ENCODE measurements at places on chromosomes 2 and 18.

GRCh38 chr2:235944591-235944990, 223.6 kb downstream of the GBX2 start:
- DNase-seq = no peak

DNA sequence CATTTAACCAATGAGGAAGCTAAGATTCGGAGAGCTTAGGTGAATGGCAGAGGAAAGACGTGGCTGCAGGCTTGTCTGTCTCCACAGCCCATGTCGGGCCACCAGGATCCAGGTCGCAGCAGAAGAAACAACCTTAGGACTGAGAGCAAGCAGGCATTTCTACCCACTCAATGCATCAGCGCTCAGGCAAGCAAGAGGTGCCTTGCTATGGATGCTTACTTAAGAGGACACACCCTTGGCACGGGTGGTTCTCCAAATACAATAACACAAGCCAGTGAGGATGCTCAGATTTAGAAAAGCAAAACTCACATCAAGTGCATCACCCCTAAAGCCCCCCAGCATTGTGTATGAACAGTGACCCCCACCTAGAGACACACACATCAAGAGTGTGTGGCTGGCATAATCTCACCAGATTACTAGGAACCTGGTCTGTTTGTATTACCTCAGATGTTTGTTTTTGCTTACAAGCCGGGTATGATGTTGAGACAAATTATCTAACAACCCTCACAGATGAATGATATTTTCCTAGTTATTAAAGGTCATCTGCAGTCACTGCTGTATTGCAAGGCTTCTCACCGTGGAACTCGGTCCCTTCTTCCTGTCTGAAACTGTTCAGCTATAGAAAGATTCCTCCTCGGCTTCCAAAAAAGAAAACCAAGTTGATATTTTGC, 34.2 kb upstream of the NPAS2 start:
- no peak for DNase-seq

GRCh38 chr2:135974036-135974435, 11.4 kb downstream of the DARS1 start:
- DNase-seq = no peak

GRCh38 chr2:21043744-21044532, at the start of gene APOB:
APOB (minus strand) TSS chr2:21044073; CDS start chr2:21043945, 128 bp downstream.
- no peak for DNase-seq

- peak; percentile 81 for DNase-seq
These were observed 873 bp upstream of the SH3RF3 start for GRCh38 chr2:109128048-109128615.

DNA sequence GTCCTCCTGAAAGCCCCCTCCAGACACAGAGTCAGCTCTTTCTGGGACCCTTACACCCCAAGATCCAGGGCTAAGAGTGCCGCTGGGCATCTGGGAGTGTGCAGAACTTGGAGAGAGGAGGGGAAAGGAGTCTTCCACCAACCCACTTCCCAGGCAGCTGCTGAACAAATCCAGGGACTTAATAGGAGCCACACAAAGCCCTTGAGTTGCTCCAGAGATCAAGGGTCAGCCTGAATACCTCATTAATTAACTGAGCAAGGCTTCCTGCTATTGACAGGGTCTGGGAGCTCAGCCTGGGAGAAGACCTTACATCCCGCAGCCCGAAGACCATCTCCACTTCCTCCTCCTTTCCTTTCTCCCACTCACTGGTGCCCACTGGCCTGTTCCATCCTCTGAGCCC, 108.3 kb downstream of the CELF4 start:
- no peak for DNase-seq

GRCh38 chr18:50410894-50411293, 36.0 kb downstream of the SKA1 start:
- DNase-seq = no peak

DNA sequence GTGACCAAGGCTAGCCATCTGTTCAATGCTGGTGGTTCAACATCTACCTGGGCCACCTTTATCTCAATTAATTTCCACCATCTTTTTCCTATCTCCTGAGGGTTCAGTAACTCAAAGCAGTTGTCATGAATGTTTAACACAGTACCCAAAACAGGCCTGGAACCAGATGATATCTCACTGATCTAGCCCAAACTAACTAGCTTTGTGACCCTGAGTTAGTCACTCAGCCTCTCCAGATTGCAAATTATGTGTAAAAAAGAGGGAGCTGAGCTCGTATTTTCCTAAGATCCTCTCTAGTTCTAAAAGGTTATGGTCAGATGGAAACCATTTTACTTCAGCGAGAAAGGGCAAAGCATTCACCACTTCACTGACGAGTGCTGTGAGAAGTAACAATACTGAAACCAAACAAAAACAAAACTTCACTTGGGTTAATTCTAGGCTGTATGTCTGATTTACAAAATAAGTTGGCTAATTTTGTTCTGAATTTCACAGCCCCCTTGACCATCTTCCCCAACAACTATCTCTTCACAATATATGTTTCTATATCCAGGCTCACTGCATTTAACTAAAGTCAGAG, 14.8 kb downstream of the SPRED2 start:
- no peak for DNase-seq

GRCh38 chr18:57727952-57728807, 74.9 kb downstream of the ATP8B1 start:
- DNase-seq = no peak

DNA sequence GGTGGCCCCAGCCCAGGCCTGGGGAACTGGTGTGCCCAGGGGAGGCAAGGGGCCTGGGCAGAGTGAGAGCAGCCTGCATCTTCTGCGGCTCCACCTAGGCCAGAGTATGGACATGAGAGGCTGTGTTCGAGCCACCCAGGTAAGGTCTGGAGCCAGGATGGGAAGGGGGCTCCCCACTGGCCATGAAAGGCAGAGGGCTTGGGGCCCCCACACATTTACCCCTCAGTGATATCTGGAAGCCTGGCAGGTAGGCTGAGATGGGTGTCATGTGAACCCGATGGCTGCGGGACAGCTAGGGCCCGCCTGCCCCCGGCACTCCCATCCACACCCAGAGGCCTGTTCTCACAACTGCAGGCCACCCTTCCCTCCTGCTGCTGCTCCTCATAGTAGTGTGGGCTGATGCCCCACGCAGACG, 13.2 kb downstream of the ADRA2B start:
- DNase-seq = no peak

DNA sequence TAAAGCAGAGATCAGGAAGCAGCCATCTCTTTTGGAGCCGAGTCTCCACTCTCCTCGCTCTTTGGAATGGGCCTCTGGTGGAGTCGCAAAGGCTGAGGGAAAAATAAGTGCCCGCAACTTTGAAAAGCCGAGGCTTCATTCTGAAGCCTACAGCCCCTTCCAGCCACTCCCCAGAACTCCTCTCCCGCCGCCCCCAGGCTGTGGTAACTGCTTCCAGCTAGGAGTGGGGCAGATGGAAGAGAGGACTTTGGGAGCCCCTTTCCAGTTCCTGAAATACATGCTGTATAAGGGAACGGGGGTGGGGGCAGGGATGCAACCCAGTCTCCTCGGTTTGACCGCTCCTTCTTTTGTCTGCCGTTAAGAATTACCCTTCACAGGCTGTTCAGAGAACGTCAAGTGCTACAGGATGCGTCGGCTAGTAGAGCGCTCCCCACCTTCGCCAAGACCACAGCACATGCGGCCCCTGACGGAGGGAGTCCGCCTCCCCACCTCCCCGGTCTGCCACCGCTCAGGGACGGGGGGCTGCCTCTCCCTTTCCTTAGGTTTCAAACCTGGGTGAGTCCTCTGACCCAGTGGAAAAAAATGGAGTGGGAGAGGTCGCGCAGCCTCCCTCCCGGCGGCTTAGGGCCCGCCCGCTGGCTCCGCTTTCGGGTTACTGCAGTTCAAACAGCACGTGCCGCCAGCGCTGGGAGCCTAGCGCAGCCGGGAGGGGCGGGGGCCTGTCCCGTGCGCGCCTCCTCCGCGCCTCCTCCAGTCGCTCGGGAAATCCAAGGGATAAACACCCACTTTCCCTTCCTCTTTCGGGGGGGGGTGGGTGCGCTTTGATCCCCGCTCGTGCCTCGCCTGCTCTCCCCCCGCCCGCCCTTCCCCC, 4.9 kb downstream of the CYP26B1 start:
- no peak for DNase-seq

DNA sequence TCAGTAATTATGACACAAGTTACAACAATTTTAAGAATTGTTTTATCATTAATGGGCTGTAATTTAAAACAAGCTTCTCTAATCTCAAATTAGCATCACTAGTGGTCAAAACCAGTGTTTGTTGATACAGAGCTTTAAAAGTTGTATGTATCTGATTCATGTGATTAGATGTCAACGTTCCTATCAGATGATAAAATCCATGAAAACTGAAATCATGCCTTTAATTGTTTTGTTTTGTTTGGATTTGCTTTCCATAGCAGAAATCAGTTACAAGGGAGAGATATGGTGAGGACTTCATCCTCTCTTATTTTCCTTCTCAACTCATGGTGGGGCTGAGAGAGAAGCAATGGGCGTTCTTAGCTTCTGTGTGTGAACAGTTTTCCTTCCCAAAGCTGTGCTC, 469.6 kb downstream of the PID1 start:
- no peak for DNase-seq

GRCh38 chr2:18745431-18746272, 156.3 kb upstream of the NT5C1B start:
- no peak for DNase-seq

DNA sequence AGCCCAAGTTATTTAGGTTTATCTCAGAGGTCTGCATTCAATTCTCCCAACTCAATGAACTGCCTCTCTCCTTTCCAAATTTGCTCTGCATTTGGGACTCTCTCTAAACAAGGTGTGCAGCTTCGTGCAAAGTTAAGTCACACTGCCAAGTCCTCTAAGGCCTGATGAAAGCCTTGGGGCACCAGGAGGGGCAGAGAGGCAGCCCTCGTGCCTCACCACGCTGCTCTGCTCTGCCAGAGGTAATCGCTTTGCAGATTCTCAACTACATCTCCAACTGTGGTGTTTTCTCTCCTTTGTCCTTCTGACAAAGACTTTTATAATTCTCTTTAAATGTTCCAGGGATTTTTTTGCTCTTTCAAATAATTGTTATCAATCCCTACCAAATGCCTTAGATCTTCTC, 283.0 kb downstream of the MEIS1 start:
- DNase-seq = no peak

DNA sequence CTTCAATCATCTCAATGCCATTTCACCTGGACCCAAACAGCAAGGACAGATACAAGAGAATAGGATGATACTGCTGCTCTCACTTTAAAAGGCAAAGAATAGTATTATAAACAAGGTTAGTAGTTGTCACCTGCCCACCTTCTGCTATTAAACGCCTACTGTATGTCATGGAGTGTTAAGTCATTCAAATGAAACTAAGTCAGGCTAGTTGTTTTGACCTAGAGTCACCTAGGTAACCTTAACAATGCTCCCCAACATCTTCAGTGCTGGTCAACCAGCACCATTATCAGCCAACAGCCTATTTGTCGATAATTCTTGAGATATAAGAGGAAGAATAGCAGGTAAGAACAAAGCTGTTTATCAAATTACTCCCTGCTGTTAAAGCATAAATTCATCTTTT, 39.2 kb downstream of the TRIP12 start:
- DNase-seq = no peak

GRCh38 chr2:85371045-85371444, 16.5 kb downstream of the ELMOD3 start:
- no peak for DNase-seq

DNA sequence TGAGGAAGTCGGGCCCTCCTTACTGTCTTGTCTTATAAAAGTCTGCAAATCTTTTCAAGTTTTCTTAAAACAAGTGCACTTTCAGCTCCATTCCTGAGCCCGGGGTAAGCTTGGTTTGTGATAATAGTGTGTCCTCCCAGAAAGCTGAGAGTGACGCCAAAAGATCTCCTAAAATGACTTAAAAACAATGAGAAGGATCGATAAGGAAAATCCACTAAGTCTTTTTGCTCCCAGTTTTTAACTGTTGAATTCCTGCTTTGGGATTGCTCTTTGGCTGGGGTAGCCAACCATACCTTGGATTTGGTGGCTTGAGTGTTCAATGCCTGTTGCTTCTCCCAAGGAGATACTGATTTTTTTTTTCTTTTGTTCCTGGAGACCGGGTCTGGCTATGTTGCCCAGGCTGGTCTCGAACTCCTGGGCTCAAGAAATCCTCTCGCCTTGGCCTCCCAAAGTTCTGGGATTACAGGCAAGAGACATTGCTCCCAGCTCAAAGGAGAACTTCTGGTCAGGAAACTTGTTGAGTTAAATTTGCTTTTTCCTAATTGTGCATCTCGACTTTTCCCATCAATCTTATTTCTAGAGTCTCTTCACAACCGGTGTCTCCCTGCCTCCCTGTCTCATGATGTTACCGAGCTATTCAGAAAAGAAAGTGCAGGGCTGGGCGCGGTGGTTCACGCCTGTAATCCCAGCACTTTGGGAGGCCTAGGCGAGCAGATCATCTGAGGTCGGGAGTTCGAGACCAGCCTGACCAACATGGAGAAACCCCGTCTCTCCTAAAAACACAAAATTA, 3.0 kb downstream of the TGIF1 start:
- no peak for DNase-seq

- no peak for DNase-seq
These were observed 111.5 kb downstream of the MGAT5 start for GRCh38 chr2:134365356-134365755.

GRCh38 chr2:218823196-218823855, 8.3 kb downstream of the PRKAG3 start:
- DNase-seq = no peak

DNA sequence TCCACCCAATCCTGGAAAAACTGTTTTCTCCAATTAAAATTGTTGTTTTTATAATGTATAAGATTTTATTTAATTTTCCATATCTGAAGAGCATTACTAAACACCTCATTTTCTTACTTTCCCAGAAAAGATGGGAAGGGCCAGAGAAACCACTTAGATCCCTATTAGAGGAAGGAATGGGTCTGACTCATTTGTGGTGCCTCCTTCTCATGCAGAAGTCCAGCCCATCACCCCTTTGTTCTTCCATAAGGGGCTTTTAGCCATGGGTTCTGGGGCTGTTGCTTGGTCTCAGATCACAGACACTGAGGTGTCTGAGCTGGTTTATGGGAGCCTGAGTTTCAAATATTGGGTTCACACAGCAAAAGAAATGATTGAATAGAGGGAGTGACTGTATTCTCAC, 152.2 kb downstream of the ESCO1 start:
- DNase-seq = no peak

GRCh38 chr2:108918941-108919341, 70.1 kb downstream of the EDAR start:
- no peak for DNase-seq

GRCh38 chr2:121355488-121355887, 70.5 kb upstream of the TFCP2L1 start:
- DNase-seq = peak; percentile 73

GRCh38 chr2:100703739-100704138, 116.2 kb upstream of the NPAS2 start:
- no peak for DNase-seq

- no peak for DNase-seq
These were observed 38.3 kb downstream of the LRRTM1 start for GRCh38 chr2:80266231-80266630.

- no peak for DNase-seq
These were observed 57.6 kb downstream of the TPGS2 start for GRCh38 chr18:36771245-36771644.

DNA sequence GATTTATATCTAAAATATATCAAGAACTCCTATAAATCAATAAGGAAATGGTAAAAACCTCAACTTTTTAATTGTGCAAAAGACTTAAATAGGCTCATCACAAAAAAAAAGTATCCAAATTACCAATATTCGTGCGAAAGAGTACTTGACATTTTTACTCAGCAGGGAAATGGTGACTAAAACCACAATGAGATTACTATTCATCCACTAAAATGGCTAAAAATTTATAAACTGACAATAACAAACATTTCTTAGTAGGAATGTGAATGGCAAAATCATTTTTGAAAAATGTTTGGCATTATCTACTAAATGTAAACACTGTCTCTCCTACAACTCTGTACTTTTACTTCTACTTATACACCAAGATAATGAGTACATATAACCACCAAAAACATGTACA, 184.8 kb upstream of the RND3 start:
- no peak for DNase-seq

Data from NCI-H510A (cell line).